ENCODE measurements at places on chromosomes 12 and 14.
A peak's percentile ranks its signal among the peaks of the same experiment; 100 is the strongest.

- DNase-seq = no peak
Observed at GRCh38 chr12:114995891-114996290, 311.9 kb upstream of the TBX3 start.

GRCh38 chr12:128266541-128267130, 334 bp upstream of the TMEM132C start:
- no peak for DNase-seq

GRCh38 chr12:47591361-47591791, 114.5 kb downstream of the RPAP3 start:
- DNase-seq = no peak

GRCh38 chr12:29350080-29350479, 30.9 kb downstream of the ERGIC2 start:
- no peak for DNase-seq

DNA sequence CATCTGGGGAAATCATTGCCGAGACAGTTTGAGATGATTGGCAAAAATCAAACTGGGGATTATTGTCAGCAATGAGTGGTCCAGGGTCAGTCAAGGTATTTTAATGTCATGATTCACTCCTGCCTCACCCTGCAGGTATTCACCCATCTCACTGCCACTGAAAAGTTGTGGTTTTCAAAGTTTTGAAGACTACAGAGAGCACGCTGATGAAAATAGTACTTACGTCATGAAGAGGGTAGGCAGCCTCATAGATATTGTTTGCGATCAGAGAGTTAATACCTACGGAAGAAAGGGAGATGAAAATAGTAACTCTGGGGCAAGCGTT, 138.0 kb downstream of the ANO2 start:
- DNase-seq = no peak

GRCh38 chr12:30968211-30968610, 41.7 kb downstream of the TSPAN11 start:
- no peak for DNase-seq

DNA sequence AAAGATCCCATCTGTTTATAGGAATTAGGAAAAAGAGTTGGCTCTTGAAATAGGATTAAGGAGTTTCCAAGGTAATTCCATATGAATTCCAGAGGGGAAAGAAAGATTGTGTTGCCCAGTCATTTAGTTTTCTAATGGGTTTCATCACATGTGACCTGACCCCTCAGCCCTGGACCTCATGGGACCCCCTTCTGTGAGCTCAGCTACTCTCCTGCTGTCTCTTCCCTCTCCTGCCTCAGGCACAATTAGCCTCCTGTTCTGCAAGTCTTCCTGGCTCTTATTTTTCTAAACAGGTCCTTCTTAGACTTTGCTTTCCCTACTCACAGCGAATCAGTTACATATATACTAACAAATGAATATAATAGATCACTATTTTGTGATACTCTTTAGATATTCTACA, 237.7 kb downstream of the TRHDE start:
- no peak for DNase-seq

- DNase-seq = no peak
Observed at GRCh38 chr14:62269204-62269603, 507.0 kb downstream of the SNAPC1 start.

GRCh38 chr12:25789541-25789944, 168.9 kb upstream of the RASSF8 start:
- no peak for DNase-seq

GRCh38 chr12:128323145-128323920, 56.4 kb downstream of the TMEM132C start:
- no peak for DNase-seq

GRCh38 chr12:73414926-73415325, 1122.7 kb upstream of the ATXN7L3B start:
- DNase-seq = no peak

- DNase-seq = no peak
Observed at GRCh38 chr12:108479364-108480070, 35.6 kb upstream of the FICD start.

GRCh38 chr12:90896164-90896563, 58.8 kb downstream of the CCER1 start:
- no peak for DNase-seq

DNA sequence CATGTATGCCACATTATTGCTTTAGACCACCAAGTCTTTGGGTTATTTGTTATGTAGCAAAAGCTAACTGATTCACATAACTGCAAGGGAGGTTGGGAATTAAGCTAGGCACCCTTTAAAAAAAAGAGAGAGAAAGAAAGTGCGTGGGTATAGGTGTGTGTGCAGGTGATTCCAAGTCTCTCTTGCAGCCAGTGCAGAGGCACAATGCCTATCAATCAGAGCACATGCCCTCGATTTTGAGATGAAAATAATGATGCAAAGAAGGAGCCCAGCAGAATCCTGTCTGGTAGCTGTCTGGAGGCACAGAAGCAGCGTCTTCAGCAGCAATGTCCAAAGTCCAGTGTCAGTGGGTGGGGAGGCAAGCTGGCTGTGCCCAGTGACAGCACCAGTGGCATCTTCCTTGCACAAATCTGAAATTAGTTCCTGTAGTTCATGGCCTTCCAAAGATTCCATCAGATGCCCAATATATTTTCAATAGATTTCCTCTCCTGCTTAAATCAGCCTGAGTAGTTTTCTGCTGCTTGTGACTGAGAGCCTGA, 62.4 kb upstream of the TBPL2 start:
- no peak for DNase-seq

- no peak for DNase-seq
Observed at GRCh38 chr12:130925666-130926015, 28.1 kb upstream of the ADGRD1 start.

- DNase-seq = no peak
Observed at GRCh38 chr14:69464829-69465228, 19.7 kb upstream of the PLEKHD1 start.

- DNase-seq = no peak
Observed at GRCh38 chr12:105222284-105222655, 13.7 kb downstream of the APPL2 start.

GRCh38 chr12:11834931-11835330, 185.5 kb downstream of the ETV6 start:
- DNase-seq = no peak

DNA sequence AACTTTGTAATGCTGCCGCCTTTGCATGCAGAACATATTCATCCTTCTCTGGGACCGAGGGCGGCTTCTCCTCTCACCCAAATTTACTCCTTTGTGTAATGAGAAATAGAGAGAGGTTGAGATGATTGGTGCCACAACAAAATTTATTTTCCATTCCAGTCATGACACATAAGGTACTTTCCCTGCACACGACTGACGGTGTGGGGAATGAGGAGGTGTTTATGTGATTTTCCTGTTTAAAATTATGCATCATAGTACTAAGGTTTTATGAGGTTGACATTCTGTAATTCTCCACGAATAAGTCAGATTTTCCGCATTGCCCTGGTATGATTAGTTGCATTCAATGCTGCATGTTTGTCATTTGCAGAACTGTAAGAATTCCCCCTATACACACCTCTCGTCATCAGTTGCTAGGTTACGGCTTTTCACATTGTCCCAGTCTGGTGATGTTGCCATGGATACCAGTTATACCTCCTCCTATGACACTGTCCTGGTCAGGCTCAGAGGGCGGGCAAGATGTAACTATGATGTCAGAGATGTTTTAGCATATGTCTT, 23.1 kb downstream of the BICDL1 start:
- DNase-seq = peak; percentile 86

DNA sequence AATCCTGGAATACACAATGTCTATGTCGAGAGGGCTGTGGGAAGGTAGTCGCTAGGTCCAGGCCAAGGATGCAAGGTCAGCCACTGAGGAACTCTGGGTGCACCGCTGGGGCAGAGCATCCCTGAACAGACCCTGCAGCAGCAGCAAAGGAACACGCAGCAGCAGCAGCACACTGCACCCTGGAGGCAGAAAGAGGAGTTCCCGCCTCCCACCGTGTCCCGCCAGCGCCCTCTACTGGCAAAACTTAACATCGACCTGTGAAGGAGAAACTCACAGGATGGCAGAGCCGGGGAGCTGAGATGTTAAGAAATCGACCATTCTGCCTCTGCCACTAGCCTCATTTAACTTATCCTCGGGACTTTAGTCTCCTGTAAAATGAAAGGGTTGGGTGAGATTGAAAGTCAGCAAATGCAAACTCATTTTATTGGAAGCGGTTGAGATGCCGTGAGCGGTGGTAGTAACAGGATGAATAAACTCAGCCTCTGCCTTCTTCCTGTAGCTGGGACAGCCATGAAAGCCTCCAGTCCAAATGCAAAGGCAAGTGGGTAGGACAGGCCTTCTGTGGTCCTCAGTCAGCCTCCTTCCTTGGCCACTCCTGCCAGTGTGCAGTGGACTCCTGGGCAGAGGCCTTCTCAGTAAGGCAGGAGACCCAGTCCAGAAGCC, 45.6 kb downstream of the STAB2 start:
- no peak for DNase-seq

GRCh38 chr14:104040539-104040938, 45.0 kb upstream of the ASPG start:
- no peak for DNase-seq

DNA sequence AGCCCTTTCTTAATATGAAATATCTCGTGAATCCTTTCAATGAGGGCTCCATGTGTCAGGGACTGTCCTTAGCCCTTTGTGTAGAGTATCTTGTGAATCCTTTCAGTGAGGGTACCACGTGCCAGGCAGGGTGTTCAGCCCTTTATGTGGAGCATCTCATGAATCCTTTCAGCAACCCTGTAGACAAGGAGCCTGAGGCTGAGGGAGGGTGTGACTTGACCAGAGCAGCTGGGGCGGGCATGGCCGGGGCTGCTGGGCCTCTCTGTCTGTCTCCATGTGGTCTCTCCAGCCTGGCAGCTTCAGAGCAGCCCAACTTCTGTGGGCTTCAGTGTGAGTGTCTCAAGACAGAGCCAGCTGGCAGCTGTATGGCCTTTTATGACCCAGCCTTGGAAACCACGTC, 140.2 kb downstream of the AACS start:
- no peak for DNase-seq

GRCh38 chr12:129076441-129077320, 223.4 kb downstream of the GLT1D1 start:
- DNase-seq = no peak

DNA sequence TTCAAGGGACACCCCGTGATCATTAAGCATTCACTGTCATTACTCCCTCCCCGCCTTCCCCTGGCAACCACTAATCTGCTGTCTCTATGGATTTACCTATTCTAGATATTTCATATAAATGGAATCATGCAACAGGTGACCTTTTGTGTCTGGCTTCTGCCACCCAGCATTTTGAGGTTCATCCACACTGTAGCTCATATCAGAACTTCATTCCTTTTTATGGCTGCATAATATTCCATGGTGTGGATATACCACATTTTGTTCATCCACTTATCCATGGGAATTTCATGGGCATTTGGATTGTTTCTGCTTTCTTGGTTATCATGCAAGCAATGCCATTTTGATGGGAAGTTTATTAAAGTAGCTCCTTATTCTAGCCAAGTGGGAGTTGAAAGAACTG, 184.2 kb upstream of the VASH1 start:
- DNase-seq = no peak
